Fibroblast of skin of left biceps (primary cell): ENCODE measurements at places on chromosomes 13 and 19.

GRCh38 chr19:45350477-45351058, 10.0 kb downstream of the KLC3 start:
- no peak for DNase-seq

DNA sequence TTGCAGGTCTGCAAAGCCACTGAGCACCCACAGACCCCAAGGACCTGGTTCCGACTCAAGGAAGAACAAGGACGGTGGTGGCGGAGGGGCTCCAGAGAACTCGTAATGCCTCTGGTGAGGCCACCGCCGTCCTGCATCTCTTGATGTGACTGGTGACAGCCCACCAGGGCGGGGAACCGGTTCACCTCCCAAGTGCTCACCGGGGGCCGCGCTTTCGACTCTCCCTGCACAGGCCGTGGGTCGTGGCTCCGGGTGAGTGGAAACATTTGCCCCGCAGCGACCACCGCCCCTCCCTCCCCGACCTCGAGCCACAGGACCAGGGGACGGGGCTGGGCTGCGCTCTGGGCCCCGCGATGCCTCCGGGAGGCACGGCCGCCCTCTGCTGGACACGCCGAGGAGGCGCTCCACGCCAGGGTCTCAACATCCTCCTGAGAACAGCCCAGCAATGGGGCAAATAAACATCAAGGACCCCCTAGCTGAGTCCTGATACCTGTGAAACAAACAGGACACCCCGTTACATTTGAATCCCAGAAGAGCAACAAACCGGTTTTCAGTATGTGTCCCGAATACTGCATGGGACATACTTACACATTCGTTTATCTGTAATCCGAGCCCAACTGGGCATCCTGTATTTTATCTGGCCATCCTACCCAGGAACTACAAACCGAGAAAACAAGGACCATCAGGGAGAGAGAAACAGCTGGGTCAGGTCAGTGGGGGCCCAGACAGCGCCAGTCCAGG, 3.9 kb upstream of the PLPP2 start:
- DNase-seq = no peak

DNA sequence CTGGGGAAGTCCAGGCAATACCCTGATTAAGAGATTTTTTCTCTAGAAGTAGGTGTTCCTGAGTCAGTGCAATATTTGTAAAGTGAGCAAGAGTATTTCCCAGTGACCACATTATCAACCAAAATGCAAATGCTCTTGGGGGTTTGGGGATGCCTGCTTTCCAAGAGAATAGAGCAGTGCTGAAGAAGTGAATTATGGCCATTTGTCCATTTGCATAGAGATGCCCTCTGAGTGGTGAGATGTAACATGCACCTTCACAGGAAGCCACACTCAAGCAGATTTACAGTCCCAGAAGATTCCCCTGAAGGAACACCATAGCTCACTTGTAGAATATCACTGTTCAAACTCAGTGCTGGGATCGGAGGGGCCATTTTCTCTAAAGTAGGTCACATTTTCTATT, 71.8 kb downstream of the TNFSF11 start:
- DNase-seq = no peak

GRCh38 chr19:29326849-29327840, 114.2 kb upstream of the UQCRFS1 start:
- DNase-seq = no peak

- no peak for DNase-seq
Observed at GRCh38 chr19:3053218-3053621, 9.1 kb downstream of the TLE5 start.

GRCh38 chr19:5880604-5881078, 10.3 kb upstream of the FUT5 start:
- DNase-seq = peak; percentile 29

- no peak for DNase-seq
Observed at GRCh38 chr13:33872005-33872351, 54.0 kb downstream of the RFC3 start.

DNA sequence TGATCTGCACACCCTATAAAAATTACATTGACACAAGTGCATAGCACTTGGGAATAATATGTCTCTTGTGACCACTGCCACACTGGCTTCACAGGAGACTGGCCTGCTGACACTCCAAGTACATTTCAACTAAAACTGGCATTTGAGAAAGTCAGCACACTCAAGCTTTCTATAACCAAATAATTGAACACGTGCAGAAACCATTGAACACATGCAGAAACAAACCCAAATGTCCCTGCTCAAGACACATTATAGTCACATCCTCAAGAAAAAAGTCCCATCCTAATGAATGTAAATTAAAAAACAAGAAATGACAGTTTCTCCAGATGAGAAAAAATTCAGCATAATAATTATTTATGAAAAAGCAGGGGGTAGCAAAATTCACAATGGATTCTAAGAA, 1859.1 kb upstream of the PCDH20 start:
- no peak for DNase-seq

DNA sequence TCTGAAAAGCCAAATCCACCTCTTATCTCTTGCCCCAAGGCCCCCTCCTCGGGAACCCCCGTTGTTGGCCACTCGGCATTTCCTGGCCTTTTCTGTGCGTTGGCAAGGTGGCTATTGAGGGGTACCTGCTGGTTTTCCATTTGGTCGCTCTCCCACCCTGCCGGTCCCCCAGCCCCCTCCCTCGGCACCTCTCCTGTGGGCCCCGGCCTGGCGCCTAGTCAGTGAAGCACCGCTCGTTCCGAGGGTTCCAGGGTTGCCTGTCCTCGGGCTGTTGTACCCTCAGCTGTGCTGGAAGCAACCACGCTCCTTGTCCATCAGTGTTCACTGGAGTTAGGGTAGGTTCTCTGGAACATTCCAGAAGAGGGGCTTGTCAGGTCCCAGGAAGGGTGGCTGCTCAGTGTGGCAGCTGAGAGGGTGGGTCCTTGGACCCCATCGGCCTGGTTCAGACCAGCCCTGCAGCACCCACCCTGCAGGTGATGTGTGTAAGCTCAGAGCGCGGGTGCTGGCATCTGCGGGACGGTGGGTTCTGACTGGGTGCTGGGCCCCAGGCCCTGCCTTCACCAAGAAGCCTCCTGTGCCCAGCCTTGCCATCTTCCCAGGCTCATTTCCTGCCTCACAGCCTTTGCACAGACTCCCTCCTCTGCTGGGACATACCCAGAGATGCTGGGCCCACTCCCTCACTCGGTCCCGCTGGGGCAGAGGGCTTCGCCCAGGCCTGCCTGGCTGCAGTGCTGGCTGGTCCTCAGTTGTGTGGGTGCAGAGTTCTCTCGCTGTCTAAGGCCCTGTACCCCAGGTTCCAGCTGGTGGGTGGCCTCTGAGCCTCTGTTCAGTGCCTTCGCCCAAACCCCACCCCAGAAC, 21.3 kb downstream of the NKPD1 start:
- no peak for DNase-seq

DNA sequence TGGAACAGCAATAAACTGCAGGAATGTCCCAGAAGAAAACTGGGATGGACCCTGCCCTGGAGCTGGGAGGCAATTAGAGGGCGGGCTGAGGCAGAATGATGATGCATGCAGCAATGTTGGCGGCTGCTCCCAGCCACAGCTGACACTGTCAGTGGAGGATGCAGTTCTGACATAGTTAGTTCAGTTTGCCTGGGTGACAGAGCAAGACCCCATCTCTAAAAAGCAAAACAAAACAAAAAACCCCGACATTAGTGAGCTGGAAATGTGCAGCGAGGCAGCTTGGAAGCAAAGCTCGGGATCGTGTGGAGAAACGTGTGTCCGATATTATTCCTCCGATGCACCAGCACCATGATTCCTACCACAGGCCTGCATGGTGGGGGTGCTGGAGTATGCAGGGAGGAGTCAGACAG, 110.1 kb upstream of the UQCRFS1 start:
- DNase-seq = no peak

- no peak for DNase-seq
Observed at GRCh38 chr19:4580961-4581665, 21.6 kb upstream of the SEMA6B start.

DNA sequence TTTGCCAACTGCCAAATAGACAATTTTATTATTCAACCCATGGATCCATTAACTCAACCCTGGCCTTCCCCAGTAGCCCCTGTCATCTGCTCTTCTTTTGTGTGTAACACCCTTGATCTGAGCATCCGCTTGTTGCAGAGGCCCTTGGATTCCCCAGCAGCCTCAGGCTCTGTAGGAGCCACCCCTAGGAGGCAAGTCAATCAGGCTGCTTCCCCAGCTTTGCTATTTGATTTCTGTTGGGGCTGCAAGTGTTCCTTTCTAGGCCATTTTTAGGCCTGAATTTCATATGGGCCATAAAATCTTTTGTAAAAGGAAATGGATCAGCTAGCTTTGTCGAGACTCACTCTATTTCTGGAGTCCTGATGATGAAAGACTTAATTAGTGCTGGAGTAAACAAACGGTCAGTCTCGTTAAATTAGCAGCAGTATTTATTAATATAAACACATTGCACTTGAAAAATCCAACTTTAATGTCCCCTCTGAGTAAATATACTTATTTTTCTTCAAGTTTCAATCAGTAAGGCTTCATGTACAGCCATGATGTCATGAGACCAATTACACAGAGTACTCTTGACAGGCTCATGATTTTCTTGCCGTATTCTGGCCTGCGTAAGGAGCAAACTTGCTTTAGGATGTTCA, 105.3 kb downstream of the RGCC start:
- no peak for DNase-seq

DNA sequence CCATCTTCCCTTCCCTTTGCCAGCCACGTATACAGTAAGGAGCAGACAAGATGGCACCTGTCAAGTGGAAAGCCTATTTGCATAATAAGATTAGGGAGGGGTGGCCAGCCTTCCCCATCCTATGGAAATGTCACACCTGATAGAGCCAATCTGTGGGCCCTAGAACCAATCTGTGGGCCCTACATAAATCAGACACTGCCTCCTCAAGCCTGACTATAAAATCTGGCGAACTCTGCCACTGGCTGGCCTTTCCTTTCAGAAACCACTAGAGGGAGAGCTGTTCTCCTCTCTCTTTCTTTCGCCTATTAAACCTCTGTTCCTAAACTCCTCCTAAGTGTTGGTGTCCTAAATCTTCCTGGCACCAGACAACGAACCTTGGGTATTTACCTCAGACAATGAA, 231.5 kb upstream of the KLHL1 start:
- no peak for DNase-seq

- no peak for DNase-seq
Observed at GRCh38 chr13:29480893-29481525, 114.5 kb downstream of the SLC7A1 start.

- DNase-seq = no peak
Observed at GRCh38 chr13:80684217-80684991, 343.5 kb upstream of the SPRY2 start.

- no peak for DNase-seq
Observed at GRCh38 chr19:46016426-46017094, 6.3 kb downstream of the PGLYRP1 start.
